ENCODE measurements at places on chromosomes 2 and 18.

DNA sequence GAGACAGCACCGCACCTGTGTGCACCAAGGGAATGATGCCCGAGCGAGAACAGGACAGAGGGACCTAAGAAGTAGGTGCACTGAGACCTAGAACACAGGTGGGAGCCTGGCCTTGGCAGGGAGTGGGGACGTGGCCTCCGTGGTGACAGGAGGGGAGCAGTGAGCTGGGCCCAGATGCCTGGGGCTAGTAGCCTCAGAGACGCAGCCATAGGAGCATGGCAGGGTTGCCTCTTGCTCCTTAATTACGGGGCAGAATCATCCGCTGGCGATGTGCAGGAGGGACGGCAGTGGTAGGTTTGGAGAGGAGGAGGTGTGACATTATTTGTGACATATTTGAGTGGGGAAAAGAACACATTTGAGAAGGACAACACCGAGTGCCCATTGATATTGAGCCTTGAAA lies 57.0 kb upstream of the HPCAL1 start:
- no peak for DNase-seq

GRCh38 chr2:1985571-1985970 lies 241.3 kb upstream of the PXDN start:
- DNase-seq: no peak

DNA sequence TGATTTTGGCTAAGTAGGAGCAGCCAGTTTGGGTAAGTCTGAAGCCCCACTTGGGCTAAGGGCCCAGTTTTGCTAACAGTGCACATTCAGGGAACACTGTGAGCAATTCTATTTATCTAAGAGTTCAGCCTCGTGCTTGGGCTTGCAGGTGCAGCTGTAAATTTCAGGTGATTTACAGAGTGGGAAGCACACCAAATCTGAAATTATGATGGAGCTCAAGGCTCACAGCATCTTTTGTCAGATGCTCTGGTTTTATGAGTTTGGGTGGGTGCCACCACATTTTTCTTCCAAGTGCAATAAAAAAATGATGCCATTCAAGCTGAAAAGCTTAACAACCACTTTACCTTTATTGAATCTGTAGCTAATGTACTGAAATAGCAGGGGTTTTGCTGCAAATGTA lies 671.2 kb downstream of the LRRTM4 start:
- no peak for DNase-seq

DNA sequence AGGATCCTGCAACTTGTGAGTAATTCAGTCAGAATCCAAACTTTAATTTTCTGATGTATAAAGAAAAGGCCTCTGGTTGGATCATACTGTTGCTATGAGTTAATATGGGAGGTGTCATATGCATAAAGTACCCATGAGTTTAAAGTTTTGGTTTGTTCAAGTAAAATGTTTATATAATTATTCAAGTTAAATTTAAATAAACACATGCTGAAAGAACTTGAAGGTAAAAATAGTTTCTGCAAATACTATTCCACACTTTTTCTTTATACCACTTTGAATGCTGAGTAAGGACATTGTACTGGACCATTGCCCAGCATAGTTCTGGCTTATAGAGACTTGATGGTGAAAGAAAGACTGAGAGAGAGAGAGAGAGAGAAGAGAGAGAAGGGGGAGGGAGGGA lies 30.7 kb downstream of the PKP4 start:
- DNase-seq: no peak

- no peak for DNase-seq
Observed at GRCh38 chr2:84443477-84443876, 15.6 kb downstream of the SUCLG1 start.

- DNase-seq: no peak
Observed at GRCh38 chr2:239539776-239540100, 138.9 kb upstream of the HDAC4 start.

DNA sequence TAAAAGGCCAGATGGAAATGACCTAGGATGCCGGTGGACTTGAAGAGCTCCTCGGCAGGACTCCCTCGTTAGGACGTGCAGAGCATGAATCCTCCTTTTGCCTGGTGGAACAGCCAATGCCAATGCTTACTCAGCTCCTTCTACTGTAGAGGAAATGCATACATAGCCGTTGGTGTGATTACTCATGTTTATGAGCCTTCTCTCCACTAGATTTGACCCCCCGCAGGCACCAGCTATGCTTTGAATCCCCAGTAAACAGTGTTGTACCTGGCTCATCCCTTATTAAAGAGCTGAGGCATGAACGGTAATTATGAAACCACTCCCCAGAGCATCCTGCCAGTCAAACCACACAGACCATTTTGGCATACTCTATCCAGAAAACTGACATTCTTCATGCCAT lies 172.8 kb downstream of the ANTXR1 start:
- DNase-seq: no peak

DNA sequence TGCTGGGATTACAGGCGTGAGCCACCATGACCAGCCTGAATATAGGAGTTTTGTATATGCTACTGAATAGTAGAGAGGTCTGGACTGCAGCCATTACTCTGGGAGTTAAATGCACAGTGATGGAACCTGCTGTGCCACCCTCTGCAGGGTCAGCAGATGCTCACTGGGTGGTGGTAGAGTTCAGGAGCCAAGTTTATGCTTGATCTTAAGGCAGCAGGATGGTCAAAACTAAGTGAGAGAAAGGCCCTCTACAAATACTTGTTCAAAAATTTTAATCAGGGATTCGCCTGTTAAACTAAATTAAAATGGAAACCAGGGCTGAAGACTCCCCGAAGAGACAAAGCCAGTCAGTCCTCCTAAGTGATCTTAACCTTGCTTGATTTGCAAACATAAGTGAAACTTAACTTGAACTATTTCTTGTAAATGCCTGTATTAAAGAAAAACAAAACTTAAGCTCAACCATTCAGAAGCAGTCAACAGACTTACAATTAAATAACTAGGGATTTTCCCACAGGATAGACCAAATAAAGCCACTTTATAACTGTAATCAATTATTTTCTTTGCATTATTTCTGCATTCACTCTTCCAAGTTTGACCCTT lies 4.2 kb upstream of the WDFY1 start:
- DNase-seq: no peak

DNA sequence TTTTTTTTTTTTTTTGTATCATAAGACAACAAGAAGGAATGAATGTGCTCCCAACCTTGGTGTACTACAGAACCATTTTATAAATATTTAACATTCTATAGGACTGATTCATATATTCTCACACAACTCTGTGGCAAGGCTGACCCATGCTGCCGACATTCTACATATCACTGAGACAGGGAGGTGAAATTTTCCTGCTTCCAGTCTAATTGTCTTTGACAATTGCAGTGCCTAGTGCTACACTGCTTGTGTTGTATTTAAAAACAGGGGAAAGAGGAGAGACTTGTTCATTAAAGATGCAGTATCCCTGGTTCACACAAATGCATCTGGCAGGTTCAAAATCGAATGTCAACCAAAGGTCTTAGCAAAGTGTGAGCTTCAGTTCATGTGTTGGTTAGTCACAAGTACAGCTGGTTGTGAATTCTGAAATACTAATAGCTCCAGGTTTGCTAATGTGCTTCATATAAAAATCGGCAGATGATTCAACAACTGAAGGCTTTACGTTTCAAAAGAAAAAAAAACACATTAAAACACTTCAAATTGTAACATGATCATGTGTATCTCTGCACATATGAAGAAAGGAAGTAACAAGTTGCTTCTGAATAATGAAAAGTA lies 130.8 kb downstream of the FIGN start:
- no peak for DNase-seq

GRCh38 chr2:210667711-210668110 lies 111.3 kb downstream of the CPS1 start:
- no peak for DNase-seq

GRCh38 chr18:79156327-79156726 lies 87.1 kb downstream of the ATP9B start:
- DNase-seq: no peak

DNA sequence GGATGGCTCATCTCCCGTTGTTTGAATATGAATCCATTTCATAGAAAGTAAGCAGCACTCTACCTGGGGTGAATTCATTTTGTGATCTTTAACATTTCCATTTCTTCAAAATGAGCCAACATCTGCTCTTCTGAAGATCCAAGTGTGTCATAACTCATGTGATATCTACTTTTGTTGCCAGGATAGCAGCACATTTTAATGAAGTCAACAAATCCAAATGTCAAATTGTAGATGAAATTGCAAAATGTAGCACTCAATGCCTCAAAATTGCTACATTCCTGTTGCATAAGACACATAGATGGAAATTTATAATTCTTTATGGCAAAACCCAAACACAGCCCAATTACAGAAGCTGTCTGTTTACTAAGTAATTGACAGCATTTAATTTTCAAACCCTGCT lies 360.7 kb downstream of the TMX3 start:
- no peak for DNase-seq

- DNase-seq: peak; percentile 12
Observed at GRCh38 chr18:62844850-62845643, 129.7 kb downstream of the PHLPP1 start.

DNA sequence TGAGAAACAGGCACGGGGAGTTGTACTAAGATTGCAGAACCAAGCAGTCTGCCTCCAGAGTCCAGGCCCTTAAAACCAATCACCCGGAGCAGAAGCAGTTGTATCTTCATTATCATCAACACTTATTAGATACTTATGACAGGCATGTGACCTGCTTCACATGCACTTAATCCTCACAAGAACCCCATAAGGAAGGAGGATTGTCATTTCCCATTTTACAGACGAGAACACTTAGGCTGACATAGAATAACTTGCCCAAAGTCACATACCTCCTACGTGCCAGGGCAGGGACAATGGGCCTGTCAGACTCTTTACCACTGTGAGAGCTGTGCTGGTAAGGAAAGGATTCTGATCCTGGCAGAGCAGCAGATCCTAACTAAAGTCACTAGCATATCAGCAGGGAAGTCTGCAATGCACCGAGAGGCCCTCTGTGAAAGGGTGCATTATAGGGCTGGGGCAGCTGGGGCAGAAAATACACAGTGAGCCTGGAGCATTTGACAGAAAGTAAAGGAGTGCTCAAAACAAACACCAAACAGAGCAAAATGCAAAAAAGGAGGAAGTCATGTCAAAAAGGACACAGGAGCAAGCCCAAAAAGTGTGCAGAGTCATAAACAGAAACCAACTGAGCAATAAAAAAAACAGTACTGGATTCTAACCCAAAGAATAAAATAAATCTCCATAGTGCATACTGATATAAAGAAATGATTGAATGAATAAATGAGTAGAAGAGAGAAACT lies 55.9 kb upstream of the SP3 start:
- no peak for DNase-seq

DNA sequence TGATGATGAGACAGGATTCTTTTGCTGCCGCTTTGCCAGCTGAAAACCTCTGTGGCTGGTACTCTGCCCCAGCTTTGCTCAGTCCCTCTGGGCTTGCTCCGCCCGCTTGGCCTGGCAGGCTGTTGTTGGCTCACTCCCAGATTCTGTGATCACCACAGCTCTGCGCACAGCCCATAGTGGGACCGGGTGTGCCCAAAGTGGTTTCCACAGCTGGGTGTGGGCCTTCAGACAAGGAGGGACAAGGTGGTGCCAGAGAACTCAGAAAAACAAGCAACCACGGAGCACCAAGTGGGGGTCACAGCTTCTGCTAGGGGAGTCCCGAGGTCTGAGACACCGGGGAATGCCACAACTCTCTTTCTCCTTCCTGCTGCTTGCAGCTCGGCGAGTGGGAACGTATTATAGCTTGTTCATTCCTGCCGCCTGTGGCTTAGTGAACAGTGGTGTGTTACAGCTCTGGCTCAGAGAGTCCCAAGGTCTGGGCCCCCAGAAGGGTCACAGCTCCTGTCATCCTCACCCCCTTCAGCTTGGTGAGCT lies 9.2 kb upstream of the KYNU start:
- no peak for DNase-seq

DNA sequence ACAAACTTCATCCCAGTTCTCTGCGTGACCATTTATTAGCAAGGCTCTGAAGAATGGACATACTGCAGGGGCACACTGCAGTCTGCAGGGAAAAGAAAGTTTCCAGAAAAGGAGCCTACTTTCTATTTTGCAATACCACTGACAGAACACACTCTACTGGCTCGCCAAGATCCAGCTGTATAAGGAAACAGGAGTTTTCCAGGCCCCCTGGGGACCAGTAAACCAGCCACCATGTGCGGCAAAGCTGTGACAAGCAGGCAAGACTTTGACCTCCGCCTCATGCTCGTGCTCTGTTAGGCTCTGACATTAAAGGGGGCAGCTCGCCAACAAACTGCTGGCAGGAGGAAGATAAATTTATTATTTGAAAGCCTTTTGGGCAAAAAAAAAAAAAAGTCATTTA lies 67.3 kb downstream of the CCBE1 start:
- no peak for DNase-seq

DNA sequence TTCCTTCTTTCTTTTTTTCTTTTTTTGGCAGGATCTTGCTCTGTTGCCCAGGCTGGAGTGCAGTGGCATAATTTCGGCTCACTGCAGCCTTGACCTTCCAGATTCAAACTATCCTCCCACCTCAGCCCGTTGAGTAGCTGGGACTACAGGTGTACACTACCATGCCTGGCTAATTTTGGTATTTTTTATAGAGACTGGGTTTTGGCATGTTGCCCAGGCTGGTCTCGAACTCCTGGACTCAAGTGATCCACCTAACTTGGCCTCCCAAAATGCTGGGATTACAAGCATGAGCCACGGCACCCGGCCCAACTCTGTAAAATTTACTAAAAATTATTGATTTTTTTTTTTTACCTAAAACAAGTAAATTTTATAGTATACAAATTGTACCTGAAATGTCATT lies 360.8 kb downstream of the ALK start:
- DNase-seq: no peak

- no peak for DNase-seq
Observed at GRCh38 chr2:8096484-8096883, 585.4 kb upstream of the ID2 start.

- DNase-seq: no peak
Observed at GRCh38 chr2:63078852-63079606, 28.4 kb downstream of the OTX1 start.

- no peak for DNase-seq
Observed at GRCh38 chr18:63249771-63250170, 69.8 kb downstream of the BCL2 start.

DNA sequence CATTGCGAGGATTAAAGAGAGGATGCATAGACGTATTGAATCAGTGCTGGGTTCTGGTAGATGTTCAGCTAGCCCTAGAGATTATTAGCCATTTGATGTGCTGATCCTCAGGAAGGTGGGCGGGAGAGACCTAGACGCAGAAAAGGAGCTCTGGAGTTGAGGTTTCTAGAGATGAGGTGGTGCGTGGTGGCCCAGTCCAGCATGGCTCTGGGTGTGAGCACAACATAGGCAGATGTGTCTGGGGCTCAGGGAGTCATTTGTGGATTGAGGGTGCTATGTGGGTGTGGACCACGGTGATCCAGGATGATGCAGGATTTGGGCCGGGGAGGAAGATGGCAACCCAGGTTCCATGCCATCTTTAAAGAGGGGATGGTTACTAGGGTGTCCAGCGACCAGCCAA lies 102.1 kb downstream of the NEDD4L start:
- DNase-seq: no peak

GRCh38 chr2:34012715-34013302 lies 413.7 kb upstream of the FAM98A start:
- DNase-seq: peak; percentile 23

- no peak for DNase-seq
Observed at GRCh38 chr18:2573408-2573807, 2.1 kb downstream of the NDC80 start.

GRCh38 chr2:220674033-220674432 lies 898.1 kb downstream of the EPHA4 start:
- no peak for DNase-seq

GRCh38 chr2:235063471-235063961 lies 111.7 kb downstream of the SH3BP4 start:
- no peak for DNase-seq

Measured in activated T-cell treated with anti-CD3 and anti-CD28 coated beads for 48 hours (primary cell).